Stimulated activated CD4-positive, alpha-beta T cell treated with anti-CD3 and anti-CD28 coated beads, Interleukin-12 subunit alpha, Interleukin-12 subunit beta, amount 100 ng/mL, for 4 hours (primary cell): ENCODE measurements at places on chromosomes 4 and X.

DNA sequence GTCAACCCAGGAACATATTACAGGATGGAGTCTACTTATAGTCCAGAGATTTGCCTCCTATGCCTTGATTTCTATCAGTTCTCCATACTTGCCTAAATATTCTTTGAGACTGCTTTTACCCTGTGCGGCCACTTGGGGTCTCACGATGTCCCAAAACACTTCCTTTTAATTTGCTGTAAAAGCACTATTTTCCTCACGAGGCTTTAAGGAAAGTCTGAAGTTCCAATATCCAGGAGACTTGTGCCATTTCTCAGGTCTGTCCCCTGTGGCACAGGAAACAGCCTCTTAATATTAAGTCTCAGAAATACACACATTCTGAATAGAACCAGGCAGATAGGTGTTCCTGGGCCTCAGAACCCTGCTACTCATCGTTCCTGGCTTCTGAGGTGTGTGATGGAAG is 142.9 kb downstream of the TMEM164 start:
- peak; percentile 13 for DNase-seq

DNA sequence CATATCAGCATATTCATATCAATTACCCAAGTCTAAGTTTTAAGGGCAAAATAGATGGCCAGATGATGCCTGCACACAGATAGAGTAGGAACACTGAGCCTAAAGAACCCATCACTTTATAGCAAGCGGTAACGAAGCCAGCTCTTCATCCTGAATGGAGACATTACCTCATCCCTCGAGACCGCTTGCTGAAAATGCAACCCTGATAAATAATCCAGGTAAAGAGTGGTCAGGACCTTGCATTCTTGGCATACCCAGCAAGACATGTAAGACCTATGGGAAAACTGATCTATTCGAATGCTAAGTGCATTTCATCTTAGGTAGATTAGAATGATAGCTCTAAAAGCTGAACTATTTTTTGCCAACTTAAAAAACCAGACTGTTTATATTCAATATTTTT is 25.3 kb downstream of the DCHS2 start:
- no peak for DNase-seq

- DNase-seq = no peak
These were observed 44.1 kb downstream of the SLC39A8 start for GRCh38 chr4:102301167-102301566.

DNA sequence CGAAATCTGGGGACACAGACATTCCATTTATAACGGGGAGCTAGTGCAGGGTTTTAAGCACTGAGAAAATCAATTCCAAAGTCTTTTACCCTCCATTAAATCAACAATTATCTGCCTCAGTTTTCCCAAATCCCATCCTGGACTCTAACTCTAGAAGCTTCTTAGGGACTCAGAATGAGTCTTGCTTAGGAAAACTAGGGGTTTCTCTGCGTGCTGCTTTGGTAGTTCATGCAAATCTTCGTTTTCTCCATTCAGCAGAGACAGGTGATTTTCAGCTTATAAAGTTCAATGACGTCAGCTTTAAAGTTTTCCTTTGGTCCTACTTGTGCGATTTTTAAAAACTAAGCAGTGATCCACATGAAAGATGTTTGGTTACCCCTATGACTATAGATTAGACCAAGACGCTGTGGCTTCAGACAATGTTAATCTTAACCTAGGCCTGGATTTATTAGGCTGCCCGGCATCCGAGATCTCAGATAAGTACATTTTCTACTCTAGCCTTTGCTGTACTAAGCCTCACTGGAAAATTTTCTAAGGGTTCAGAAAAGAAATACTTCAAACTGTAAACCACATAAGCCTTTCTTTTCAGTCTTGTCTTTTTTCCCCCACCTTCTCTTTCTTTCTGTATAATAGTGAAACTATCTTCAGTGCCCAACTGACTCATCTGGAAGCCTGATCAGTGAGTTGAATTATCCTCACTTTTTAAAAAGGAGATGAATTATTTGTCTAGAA is 121.4 kb upstream of the GATB start:
- DNase-seq = no peak

DNA sequence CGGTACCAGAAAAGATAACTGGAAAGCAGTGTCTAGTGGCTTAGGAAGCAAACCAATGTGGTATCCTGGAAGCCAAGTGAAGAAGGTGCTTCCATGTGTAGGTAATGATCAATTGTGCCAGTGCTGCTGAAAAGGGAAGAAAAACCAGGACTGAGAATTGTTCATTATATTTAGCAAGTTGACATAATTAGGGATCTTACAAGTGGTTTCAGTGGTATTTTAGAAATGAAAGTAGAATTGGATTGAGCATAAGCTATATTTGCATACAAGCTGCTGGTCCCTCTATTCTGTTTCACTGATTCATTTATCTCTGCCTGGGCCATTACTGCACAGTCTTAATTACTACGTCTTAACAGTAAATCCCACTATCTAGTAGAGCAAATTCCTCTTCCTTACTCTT is 32.3 kb downstream of the PRDM8 start:
- DNase-seq = no peak

DNA sequence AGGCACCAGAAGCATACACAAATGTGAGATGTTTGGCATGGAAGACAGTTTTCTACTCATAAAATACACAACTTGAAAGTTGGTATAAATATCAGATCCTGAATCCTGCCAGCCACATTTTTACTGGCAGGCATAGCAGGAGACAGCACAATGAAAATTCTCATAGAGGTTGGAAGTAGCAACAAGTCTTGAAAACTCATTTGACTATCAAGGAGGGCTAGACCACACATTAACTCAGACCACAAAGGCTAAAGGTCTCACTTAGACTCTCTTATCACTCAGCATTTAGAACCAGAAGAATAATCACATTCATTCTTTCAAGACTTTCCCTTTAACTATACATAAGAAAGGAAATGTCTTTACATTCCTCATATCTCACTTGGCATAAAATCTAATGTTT is 56.5 kb downstream of the SORBS2 start:
- DNase-seq = no peak

GRCh38 chr4:54102531-54103106 is 2.7 kb downstream of the GSX2 start:
- no peak for DNase-seq

GRCh38 chr4:79682161-79682560 is 274.1 kb upstream of the GK2 start:
- DNase-seq = no peak

GRCh38 chrX:13536551-13536950 is 32.9 kb upstream of the EGFL6 start:
- DNase-seq = no peak

GRCh38 chr4:181319629-181320028 is 923.6 kb upstream of the TENM3 start:
- DNase-seq = no peak

DNA sequence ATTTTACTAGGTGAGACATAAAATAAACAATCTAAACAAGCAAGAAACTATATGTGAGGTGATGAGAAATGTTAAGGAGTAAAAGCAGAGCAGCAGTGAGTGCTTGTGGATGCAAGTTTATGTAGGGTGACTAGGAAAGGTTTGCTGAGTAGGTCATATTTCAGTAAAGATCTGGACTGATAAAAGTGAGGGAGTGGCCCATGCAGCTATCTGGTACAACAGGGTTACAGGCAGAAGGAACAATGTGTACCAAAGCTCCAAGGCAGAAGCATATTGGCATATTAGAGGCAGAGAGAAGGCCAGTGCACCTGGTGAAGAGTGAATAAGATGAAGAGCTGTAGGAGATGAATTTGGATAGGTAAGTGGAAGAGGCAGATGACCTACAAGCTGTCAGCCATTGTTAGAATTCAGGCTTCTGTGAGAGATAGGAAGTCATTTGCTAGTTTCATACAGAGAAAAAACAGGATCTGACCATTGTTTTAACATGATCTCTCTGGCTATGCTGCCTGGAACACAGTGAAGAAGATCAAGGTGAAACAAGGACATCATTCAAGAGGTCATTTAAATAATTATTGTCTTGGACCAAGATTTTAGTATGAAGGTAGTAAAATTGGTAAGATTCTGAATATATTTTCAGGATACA is 274.6 kb downstream of the ANKRD50 start:
- DNase-seq = no peak

DNA sequence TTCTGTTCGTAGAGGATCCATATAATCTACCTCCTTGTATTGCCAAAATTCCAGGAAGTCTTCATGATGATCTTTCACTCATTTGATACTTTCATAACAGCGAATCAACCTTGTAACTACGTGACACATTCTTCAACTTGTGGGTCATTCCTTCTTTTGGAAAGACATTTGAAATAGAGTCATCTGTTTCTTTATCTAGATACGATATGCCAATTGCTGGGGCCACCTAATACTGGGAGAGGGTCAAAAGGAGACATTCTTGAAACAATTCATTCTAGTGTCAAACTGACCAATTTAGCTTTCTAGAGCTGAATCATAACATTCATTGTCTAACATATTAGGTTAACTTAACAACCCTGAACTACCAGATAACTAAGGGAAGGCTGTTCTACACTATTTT is 62.9 kb upstream of the SMAD1 start:
- no peak for DNase-seq

- DNase-seq = no peak
These were observed 56.7 kb downstream of the TSPAN5 start for GRCh38 chr4:98601708-98602107.

DNA sequence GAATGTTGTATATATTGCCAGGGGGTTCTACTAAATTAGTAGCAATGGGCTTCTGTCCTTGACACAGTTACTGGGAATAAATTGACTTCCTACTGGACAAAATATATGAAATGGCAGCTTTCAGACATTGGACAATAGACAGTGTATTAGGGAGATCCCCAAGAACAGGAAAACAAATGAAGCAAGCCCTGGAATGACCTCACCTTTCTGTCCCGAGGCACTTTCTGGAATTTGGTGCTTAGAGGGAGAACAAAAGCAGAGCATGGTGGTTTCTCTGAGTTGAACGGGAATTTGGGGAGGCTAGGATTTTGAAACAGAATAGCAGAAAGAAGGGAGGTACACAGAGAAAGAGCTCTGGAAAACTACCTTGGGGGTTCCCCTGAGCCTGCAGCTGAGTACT is 187.7 kb upstream of the MAGEB2 start:
- DNase-seq = no peak

GRCh38 chr4:177436456-177436855 is 5.8 kb downstream of the AGA start:
- DNase-seq = no peak

DNA sequence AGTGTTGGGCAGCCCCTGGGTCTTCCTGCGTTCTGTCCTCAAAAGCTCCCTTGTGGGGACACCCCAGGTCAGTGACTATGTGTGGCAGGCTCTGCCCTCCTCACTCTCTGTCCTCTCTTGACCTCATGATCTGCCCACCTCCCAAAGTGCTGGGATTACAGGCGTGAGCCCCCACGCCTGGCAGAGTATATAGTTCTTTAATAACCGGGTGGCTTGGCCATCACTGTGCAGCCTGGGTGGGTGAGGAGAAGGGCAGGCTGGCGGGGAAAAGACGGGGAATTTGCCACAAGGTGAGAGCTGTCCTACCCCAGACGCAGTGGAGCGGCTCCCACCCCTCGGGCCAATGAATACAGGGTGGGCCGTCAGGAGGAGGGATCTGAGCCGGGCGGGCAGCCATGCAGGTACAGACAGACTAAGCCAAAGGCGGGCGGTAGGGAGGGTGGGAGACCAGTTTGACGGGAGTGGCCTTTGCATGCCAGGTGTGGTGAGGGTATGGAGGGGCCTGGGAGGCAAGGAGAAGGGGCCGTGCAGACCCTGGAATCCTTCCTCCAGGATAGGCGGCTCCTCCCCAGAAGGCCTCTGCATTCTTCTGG is 2.5 kb downstream of the SH3BP2 start:
- DNase-seq = no peak

GRCh38 chrX:154597221-154597620 is 12.3 kb downstream of the CTAG1A start:
- no peak for DNase-seq

DNA sequence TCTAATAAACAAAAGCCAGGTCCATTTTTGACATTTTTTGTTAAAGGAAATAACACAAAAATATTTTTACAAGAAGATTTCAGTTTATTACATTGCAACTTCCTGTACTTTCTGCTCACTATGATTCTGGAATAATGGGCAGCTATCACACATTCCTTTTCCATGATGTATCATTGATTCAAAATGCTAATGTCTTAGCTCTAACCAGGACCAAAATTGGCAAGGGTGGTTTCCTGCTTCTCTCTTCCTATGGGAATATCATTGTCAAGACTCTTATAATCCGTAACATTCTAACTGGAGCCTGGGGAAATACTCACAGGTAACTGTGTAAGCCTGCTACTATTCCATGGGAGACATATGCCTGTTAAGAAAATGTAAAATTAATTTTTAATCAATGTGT is 218.6 kb downstream of the DCAF12L2 start:
- DNase-seq = no peak

- no peak for DNase-seq
These were observed 102.9 kb downstream of the SYTL5 start for GRCh38 chrX:38109042-38109898.

DNA sequence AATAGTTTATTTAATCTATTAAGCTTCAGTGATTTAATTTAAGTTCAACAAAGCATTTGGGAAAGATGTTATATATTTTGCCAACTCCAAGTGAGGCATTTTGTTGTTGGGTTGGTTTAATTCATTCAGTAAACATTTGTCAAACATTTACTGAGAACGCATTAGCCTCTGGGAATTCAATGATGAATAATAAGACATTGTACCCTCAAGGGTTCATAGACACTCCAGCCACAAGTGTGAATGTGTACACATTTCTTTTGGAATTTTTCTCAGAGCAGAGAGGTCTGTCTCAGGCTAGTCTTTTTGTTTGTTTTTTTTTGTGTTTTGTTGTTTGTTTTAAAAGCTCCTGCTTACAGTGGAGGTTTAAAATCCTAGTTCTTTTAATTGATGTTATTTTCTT is 203.9 kb downstream of the SOWAHB start:
- DNase-seq = no peak

- no peak for DNase-seq
These were observed 274.9 kb upstream of the GK2 start for GRCh38 chr4:79682801-79683530.

GRCh38 chr4:173937631-173938270 is 345.7 kb downstream of the FBXO8 start:
- DNase-seq = no peak

DNA sequence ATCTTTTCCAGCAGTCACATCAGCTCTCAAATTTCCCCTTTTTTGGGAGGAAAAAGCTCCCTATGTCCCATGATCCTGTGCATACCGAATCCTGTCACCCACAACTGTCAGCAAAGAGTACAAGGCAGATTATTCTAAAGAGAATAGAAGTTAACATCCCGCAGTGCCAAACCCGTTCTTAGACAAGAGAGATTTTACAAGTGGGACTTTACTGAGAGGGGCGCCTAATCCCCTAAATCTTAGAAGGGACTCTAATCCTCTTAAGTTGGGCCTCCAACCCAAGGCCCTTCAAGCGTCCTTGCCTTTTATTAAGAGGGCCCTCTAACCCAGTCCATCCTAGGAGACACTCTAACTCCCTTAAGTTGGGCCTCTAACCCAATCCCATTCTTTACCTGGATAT is 193.9 kb downstream of the CPXCR1 start:
- DNase-seq = no peak

DNA sequence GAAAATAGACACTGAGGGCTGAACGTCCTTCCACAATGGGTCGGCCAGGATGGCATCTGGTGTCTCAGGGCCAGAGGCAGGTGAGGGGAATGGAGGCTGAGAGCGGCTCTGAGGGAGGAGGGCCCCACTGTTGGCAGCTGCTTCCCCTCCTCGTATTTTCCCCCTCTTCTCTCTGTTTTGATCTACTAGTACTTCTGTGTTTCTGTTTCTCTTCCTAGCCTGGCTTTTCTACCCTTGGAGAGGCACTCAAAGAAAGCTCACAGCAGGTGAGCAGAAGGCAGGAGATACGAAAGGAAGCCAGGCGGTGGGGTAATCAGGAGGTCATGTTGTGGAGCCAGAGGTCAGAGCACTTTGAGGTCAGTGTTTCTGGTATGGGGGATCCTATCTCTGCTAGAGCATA is 151.8 kb upstream of the GATB start:
- no peak for DNase-seq
